ENCODE measurements at places on chromosomes 4 and X.

GRCh38 chr4:187865914-187866313 lies 129.7 kb upstream of the ZFP42 start:
- DNase-seq: no peak

GRCh38 chr4:93841803-93842345 lies 13.3 kb downstream of the ATOH1 start:
- no peak for DNase-seq

DNA sequence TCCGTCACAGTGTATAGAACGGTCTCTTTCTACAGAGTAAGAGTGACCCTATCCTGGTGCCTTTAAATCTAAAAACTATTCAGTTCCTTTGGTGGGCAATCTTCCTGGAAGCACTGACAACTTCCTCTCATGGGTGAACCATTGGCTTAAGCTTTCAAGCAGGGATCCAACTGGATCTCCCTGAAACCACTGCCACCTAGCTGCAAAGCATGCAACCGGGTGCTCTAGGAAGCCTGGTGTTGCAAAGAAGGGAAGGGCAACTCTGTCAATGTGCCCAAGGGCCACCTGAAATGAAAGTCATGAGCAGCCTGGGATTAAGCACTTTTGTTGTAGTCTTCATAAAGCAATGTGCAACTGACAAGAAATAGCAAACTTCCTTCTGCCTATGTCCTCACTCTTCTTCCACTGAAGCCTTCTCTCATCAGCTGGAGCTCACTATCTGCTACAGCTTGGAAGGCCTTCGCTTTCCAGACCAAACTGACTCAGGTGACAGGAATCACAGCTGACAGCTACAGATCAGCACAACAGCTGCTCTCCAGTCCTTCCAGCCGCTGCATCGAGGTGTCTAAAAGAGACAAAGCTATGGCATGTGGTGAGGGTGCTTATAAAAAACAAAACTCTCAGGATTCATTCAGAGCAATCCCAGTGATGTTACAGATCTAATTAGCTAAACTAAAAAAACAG lies 46.1 kb downstream of the SETD7 start:
- DNase-seq: peak; percentile 12

- DNase-seq: no peak
Observed at GRCh38 chrX:35442421-35442820, 355.7 kb upstream of the MAGEB16 start.

DNA sequence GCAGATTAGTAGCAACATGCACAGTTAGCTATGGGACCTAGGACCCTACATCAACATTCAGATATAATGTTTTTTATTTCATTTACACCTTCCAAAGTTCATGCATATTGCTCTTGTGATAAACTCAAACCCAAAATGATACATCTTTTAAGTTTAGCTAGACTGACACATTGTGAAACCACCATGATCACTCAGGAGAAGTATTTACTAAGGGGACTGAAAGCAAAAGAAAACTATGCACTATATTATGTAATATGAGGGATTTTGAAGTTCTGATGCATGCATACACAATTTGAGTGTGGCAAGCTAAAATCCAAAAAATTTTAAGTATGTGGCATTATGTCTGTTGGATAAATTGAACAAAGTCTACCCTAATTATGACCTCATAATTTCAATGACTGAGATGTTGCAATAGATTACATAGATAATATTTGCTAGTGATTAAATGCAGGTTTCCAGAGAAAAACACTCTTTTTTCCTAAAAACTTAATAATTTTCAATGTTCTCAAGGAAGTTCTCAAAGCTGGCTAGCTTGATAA lies 914.8 kb upstream of the GRIA3 start:
- DNase-seq: no peak

DNA sequence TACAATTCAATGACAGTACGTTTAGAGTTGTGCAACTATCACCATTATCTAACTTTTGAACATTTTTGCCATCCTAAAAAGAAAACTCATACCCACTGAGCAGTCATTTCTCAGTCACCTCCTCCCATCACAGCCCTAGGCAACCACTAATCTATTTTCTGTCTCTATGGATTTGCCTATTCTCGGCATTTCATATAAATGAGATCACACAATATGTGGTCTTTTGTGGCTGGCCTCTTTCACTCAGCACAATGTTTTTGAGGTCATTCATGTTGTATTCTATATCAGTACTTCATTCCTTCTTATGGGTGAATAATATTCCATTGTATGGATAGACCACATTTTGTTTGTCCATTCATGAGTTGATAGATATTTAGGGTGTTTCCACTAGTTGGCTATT lies 103.0 kb downstream of the PPEF1 start:
- DNase-seq: no peak

GRCh38 chr4:10526429-10527222 lies 69.4 kb upstream of the ZNF518B start:
- DNase-seq: no peak

DNA sequence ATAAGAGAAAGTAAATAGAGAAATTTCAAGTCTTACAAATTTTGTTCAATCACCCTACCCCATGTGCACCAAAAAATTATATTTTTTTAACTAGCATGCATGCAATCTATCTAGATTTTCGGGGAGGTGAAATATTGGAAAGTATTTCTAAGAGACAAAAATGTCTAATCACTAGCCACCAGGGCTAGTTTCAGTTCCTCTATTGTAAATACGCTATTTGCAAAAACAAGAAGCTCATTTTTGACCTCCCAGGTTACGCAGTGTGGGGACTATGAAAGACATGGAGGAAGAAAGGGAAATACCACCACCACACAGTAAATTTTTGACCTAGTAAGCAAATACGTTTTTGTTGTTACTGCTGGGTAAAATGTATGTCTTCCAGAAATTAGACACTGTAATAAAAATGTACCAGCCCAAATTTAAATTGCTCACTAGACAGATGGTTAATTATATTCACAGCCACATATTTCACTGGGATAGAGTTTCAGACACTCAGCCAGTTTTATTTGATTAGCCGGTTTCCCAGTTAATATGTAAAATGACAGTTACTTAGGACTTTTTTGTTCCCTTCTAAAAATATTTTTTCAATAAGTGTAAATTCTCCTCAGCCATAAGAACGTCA lies 2.2 kb downstream of the NEXMIF start:
- no peak for DNase-seq

DNA sequence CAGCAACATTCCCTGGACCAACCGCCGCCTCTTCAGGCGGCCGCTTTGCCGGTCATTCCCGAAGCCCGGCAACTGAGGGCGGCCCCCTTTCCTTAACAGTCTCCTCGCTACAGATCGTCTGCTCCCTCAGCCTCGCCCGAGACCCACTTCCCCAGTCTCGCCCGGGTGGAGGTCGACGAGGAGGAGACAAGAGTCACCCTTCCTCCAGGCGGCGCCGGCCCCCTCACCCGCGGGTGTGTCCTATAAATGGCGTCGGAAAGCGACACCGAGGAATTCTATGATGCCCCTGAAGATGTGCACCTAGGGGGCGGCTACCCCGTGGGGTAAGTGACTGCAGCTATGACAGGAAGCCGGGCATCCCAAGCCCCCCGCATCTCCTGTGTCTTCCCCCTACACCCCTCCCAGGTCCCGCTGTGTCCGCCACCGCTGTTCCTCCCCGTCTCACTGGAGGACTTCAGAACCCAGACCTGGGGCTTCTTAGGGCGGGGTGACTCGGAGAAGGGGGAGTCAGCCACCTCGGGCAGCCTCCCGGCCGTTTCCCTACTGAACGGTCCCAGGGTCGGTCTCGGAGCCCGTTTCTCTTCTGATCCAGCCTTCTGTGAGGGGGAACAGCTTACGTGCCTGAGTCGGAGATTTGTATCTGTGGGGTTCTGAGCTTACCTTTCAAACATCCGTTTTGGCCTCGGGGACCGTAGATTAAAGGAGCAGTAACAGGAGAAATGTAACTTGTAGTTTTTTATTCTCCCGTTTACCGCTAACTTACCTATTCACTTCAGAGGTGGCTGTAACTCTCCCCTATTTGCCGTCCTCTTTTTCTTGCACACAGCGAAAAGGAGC lies 570 bp downstream of the WDR44 start:
- peak; percentile 61 for DNase-seq

DNA sequence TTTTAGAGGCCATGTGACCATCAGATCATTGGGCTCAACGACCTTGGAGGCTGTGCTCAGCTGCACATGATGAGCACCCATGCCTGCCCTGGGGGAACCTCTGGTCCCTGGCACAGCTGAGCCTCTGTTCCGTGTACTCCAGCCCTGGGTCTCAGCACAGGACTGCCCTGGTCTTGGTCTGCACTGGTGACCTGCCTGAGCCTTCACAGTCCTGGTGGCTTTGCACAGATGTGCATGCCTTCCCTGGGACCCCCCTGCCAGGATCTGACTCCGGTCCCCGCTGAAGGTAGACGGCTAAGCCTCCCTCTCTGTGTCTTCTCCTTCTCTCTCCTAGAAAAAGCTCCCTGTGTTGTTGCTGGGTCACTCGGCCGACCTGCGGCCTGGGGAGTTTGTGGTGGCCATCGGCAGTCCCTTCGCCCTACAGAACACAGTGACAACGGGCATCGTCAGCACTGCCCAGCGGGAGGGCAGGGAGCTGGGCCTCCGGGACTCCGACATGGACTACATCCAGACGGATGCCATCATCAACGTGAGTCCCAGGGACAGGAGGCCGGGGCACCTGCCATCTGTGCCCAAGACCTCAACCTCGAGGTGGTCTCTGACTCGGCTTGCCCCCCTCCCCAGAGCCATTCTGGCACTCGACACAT lies 21.6 kb downstream of the HTRA3 start:
- DNase-seq: no peak

GRCh38 chrX:103275947-103276567 lies 493 bp downstream of the TCEAL5 start:
- no peak for DNase-seq

Measured in CD4-positive, alpha-beta T cell treated with Interleukin-17A for 4 hours (primary cell).